ENCODE measurements at places on chromosomes 11 and 22.

GRCh38 chr11:87421422-87421821 is 383.7 kb downstream of the TMEM135 start:
- DNase-seq, result no peak

- DNase-seq, result no peak
Observed at GRCh38 chr11:18791969-18792628, 501 bp upstream of the PTPN5 start.

GRCh38 chr11:125423247-125423849 is 72.7 kb downstream of the FEZ1 start:
- DNase-seq, result no peak

DNA sequence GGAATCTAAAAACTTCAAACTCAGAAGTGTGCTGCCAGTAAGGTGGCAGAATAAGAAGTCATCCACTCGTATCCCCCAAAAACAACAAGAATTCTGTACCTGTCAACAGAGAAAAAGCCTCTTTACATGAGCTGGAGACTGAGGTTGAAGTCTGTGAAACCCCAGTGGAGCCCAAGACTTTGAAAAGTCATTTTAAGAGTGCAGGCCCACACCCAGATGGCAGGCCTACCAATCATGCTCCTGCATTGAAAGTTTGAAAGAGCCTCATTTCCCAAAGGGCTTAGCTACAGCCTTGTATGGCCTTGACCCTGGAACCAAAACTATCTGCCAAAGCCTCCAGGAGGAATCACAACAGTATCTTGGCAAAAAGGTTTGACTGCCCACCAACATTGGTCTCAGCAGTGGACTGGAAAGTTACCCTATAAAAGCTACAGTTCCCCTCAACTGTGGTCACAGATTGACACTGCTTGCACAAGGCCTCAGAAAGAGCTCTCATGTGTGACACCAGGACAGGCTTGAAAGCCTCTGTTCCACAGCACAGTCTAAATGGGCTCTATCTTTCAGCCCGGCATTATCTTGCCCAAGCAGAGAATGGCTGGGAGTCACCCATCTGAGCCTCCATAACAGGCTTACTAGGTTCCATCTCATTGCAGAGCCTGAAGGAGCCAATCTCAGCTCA is 47.7 kb downstream of the SLC22A9 start:
- DNase-seq, result no peak

DNA sequence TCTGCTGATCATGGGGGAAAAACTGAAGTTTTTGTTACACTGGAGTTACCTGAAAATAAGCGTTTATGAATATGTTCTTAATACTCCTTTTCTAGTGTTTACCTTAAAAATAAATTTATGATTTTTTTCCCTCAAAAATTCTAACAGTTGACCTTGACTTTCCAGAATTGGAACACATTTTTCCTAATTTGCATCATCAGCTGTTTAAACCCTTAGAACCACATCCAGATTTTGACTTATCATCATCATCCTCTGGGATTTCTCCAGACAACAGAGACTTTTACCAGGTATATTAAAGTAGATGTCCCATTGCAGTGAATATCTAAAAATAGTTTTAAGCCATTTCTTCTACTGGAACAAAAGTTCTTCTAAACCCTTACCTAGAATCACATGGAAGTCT is 17.2 kb downstream of the TAF1D start:
- no peak for DNase-seq

DNA sequence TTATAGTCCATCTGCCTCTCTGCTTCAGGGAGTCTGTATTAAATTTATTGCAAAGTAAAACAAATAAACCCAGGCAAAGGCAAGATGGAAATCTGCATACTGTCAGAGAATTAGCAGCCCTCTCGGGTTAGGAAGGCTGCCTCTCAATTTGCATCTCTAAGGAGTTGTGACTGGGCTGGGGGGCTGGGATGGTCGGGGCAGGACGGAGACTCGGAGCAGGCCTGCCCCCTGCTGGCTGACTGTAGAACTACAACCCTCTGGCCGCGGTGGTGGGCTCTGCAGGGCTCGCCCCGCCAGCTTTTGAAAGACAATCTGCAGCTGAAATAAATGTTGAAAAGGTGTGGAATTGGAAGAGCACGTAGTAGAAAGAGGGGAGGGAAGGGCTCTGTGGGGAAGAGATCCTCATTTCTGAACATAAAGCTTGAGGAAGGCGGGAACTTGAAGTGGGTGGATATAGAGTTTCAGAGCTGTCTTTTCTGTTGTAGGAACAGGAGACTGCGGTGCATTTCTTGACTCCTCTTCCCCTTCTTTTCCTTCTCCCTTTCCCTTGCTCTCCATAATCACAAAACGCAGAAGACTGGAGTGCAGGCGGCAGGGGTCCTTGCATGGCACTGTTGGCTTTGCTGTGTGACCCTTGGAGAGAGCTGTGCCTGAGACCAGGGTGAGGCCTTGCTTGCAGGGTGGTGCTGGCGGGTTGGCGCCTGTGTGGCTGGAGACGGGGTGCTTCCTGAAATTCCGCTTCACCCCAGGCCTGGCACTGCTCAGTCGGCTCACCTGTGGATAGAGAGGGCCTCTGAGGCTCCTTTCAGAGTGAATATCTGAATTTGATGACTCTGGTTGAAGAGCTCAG is 22.6 kb upstream of the PKNOX2 start:
- no peak for DNase-seq

DNA sequence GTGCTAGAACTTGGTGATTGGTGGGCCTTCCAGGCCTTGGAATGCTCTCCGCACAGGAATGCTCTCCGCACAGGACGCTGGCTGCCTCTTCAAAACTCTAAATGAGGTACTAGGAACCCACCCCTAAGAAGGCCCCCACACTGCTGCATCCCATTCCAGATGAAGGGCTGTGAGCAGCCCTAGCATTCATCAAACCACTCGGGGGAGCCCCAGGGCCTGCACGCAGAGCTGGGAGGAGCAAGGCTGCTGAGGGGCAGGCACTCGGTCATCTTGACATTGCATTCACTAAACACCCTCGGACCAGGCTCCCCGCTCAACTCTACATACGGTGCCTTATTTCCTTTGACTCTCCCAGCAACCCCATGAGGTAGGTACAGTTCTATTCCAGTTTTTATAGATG is 49.2 kb upstream of the EMID1 start:
- no peak for DNase-seq

DNA sequence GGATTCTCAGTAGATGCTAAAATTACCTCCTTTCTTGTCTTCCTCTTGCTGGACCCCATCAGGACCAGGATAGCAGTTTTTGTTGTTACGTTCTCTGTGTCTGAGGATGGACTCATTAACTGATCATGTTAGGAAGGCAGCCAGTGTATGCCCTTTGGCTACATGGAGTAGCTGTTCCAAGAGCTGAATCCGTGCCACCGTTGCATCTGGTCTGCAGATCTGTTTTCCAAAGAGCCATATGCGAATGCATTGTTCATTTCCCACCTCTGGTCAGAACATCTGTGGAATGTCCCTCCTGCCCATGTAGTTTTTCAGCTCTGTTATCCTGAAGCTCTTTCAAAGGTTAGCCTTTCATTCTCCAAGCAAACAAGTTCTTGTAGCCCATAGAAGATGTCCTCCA is 188.4 kb downstream of the SPON1 start:
- no peak for DNase-seq

- DNase-seq, result no peak
Observed at GRCh38 chr11:25247336-25247735, 750.5 kb downstream of the LUZP2 start.

DNA sequence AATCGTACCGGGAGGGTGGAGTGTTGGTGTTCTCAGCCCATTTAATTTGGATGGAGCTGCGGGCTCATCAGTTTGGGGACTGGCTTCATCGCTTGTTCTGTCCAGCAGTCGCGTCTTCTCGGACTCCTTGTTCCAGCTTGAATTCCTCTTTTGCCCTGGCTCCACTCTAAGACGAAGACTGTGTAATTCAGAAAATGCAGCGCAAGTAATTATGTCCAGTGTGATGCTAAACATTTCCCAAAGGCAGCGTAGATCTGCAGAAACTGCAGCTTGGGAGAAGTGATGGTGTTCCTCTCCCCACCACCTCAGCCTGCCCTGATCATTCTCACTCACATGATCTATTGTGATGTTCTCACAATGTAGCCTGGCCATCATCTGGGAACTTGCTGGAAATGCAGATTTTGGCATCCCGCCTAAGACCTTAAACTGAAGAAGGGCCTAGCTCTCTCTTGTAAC is 666 bp downstream of the SLC25A18 start:
- DNase-seq, result no peak

GRCh38 chr11:96088914-96089313 is 165.0 kb upstream of the MTMR2 start:
- no peak for DNase-seq

DNA sequence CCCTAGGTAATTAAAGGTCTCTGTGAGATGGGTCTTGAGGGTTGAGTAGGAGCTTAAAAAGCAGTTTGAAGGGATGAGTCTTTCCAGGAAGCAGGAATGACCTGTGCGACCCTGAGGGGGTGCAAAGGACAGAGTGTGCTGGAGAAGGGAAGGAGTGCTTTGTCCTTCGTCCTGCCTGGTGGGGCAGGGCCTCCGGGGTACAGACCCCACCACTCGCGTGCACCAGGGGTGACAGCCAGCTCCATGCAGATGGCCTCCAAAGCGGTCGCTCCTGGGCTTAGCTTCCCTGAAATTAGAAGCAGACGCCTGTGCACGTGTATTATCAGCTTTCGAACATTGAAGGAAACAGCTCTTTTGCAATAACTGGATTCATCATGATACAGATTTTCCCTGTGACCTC is 959.8 kb downstream of the BRD1 start:
- no peak for DNase-seq

DNA sequence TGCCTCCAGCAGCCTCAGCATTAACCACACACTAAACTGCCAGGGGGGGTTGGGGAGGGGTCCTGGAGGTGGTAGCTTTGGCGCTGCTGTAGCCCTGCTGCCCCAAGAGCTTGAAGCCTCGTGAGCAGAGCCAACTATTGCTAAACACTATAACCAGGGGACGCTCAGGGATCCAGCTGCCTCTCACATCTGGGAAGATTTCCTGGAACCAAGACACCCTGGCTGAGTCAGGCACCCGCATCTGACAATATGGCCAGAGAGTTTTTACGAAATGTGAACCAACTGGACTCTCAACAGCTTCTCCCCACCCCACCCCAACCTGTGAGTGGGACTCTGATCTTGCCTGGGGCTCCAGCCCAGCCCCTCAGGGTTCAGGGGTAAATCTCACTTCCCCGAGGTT is 14.3 kb downstream of the C1QTNF6 start:
- no peak for DNase-seq

GRCh38 chr11:113505046-113505445 is 29.8 kb upstream of the DRD2 start:
- DNase-seq, result no peak

DNA sequence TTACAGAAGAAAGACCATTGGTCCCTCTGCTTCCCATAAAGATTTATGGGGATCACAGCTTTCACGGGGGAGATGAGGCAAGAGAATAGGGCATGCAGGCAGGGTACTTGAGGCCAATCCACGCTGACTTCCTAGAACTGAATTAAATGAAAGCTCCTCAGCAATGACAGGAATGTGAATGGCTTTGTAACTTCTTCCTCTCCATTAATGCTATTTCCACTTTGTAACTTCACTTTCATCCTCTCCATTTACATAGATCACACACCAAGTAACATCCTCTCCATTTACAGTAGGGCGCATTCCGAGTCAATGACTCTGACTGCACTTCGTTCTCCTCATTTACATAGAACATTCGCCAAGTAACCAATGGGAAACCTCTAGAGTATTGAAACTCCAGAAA is 89.8 kb downstream of the PIWIL4 start:
- DNase-seq, result no peak

- no peak for DNase-seq
Observed at GRCh38 chr11:41983475-41983874, 524.0 kb upstream of the LRRC4C start.

- DNase-seq, result no peak
Observed at GRCh38 chr11:124943254-124943616, 7.4 kb upstream of the HEPACAM start.

GRCh38 chr11:3669128-3669527 is 2.1 kb downstream of the CHRNA10 start:
- DNase-seq, result no peak

GRCh38 chr22:45420011-45420410 is 6.5 kb downstream of the RIBC2 start:
- no peak for DNase-seq

DNA sequence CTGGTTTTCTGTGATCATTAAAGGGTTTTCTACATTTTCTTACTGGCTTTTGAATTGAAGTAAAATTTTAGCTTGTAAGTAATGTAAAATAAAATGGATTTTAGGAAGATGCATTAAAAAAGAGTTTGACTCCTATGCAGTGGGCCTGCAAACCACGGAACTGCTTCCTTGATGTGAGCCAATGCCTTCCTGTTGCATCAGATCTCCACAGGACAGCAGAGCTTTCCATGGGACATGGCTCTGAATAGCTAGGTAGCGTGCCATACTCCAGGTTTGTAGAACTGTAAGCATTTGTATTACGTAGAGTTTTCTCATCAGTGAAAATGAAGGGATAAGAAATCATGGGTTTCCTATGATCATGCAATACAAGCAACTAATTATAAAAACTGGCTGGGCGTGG is 133.4 kb downstream of the SWAP70 start:
- no peak for DNase-seq

GRCh38 chr22:30332994-30333706 is 6.4 kb upstream of the TBC1D10A start:
- DNase-seq, result no peak

- DNase-seq, result no peak
Observed at GRCh38 chr11:67177399-67178281, 58.6 kb downstream of the KDM2A start.

DNA sequence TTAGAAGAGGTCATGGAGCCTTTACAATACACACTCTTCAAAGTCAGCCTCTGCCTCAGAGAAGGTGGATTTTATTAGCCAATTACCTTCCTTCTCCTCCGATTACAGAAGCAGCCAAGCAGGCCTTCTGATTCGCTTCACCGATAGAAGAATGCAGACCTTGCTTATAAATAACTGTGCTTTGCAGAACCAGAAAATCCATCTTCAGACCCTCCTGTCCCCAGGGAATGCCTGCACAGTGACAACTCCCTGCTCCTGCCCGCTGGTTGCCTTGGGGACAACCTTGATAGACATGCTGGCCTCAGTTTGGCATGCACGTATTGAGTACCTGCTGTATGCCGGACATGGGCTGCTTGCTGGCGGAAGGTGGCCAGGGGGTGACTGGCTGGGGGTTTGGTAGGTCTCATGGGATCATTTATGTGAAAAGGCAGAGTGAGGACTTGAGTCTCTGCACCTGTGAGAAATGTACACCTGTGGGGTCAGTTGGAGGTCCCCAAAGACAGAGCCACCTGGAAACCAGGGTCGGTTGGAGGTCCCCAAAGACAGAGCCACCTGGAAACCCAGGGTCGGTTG is 1238.7 kb downstream of the BRD1 start:
- DNase-seq, result no peak

DNA sequence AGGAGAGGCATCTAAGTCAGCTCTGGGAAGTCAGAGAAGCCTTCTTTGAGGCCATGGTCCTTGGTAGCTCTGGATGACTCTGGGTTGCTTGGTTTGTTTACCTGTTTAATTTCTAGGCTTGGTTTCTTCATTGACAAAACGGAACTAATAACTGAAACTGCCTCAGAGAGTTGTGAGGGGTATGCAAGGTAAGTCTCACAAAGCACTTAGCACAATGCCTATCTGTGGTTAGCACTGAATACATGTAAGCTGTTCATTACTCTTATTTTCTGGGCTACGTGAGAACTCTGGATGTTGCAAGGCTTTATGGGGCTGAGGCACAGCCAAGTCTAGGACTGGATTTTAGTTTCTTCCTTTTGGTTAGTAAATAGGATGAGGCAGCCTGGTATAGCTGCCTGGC is 225.8 kb upstream of the NCAM1 start:
- DNase-seq, result no peak

GRCh38 chr11:46367244-46367915 is 14.1 kb upstream of the MDK start:
- no peak for DNase-seq

GRCh38 chr11:105226091-105226490 is 86.5 kb upstream of the CARD18 start:
- DNase-seq, result no peak

- DNase-seq, result no peak
Observed at GRCh38 chr11:45736424-45736823, 68.5 kb upstream of the SLC35C1 start.
